ENCODE measurements at places on chromosomes 1 and 21. TPM values are rescaled to one million over a fixed set of nuclear protein-coding genes. Genes with fewer than 3 reads are reported as not detected.
A peak's percentile ranks its signal among the peaks of the same experiment; 100 is the strongest.

DNA sequence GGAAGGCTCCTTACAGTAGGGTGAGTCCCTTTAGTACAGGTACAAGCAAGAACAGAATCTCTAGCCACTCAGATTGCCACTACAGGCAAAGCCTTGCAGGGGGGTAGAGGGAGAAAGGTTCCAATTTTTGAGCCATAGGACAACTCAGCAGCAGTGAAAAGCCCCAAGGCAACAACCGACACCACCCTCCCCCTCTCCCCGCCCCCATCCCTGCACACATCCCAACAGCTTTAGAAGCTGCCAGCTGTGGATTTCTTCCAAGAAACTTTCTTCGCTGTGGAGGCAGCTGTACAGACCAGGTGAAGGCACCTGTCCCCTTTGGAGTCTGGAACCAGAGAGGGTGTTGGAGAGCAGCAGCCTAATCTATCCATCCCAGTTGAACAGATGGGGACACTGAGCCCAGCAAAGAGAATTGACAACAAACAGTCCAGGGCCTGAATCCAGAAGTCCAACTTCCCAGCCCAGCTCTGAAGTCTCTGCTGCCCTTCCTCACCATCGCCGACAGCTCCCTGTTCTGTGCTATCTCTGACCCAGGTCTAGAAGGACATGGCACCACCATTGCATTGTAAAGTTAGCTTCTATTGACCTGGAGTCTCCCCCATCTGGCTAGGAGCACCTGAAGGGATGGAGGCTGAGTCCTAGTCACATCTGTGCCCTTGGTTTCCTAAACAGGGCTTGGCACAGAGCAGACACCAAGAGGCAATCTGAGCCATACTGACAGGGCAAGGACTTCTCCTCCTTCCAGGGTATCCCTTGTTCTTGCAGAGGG is 2.2 kb downstream of the TENT5B start:
- H3K4me3 ChIP-seq = peak overlapping the region; percentile 92
- no peaks in the 10 kb centered on the region for H3K27me3 ChIP-seq
- peaks cover 13% of the 10 kb centered on the region for H3K4me1 ChIP-seq
- H3K36me3 ChIP-seq = peaks cover 42% of the 10 kb centered on the region

DNA sequence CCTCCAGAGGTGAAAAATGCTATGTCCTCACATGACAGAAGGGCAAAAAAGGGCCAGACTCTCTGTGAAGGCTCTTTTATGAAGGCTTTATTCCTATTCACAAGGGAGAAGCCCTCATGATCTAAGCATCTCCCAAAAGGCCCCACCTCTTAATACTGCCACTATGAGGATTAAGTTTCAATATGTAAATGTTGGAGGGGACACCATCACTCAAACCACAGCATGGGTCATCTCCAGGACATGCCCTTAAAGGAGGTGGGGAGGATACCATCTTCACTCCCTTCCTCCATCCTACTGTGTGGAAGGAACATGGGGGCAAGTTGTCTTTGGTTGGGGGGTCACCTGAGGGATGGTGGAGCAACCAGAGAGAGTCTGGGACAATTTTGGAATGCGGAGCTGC is 170.1 kb downstream of the TRIM33 start:
- no peaks in the 10 kb centered on the region for H3K4me1 ChIP-seq
- H3K36me3 ChIP-seq = no peaks in the 10 kb centered on the region

GRCh38 chr1:114218361-114219171 is 64.9 kb upstream of the SYT6 start:
- H3K27ac ChIP-seq = no peak overlapping the region
- no peak overlapping the region for H3K4me3 ChIP-seq
- no peak for DNase-seq
- no peaks in the 10 kb centered on the region for H3K36me3 ChIP-seq

GRCh38 chr1:93033785-93034184 is 45.3 kb upstream of the MTF2 start:
- no peak overlapping the region for H3K4me3 ChIP-seq
- no peaks in the 10 kb centered on the region for H3K4me1 ChIP-seq
- no peak overlapping the region for H3K27ac ChIP-seq
- DNase-seq = no peak

DNA sequence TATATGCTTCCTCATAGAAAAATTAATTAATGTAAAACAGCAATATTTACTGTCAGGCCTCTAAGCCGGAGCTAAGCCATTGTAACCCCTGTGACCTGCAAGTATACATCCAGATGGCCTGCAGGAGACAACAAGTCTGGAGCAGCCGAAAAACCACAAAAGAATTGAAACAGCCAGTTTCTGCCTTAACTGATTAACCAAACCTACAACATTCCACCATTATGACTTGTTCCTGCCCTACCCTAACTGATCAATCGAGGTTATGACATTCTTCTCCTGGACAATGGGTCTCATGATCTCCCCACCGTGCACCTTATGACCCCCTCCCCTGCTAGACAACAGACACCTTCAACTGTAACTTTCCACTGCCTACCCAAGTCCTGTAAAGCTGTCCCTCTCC is 205.8 kb upstream of the DUSP10 start:
- no peak overlapping the region for H3K27ac ChIP-seq
- H3K4me1 ChIP-seq = no peaks in the 10 kb centered on the region
- no peak overlapping the region for H3K4me3 ChIP-seq

DNA sequence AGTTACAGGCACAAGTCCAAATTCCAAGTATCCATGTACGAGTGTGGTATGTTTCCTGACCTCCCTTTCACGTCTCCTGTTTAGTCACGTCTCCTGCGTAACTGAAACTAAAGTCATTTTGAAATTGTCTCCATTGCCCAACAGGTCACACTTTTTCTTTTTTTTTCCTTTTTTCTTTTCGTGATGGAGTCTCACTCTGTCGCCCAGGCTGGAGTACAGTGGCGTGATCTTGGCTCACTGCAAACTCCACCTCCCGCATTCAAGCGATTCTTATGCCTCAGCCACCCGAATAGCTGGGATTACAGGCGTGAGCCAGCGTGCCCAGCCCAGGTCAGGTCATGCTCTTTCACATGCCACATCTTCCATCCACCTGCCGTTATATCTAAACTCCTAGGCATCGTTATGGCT is 38.2 kb downstream of the L1TD1 start:
- no peaks in the 10 kb centered on the region for H3K27me3 ChIP-seq
- no peak overlapping the region for H3K27ac ChIP-seq
- H3K4me3 ChIP-seq = no peak overlapping the region
- H3K4me1 ChIP-seq = peaks cover 7% of the 10 kb centered on the region

TMEM53 gene
- 7.2 TPM for total RNA-seq

C8A gene
- not detected for total RNA-seq

B3GALT2 gene
- total RNA-seq = not detected

CAMK2N1 gene
- total RNA-seq = 1.2 TPM
